ENCODE measurements at places on chromosomes 13 and 19.

- DNase-seq: no peak
Observed at GRCh38 chr13:75071395-75071794, 410.6 kb downstream of the TBC1D4 start.

GRCh38 chr13:66803808-66804456 lies 426.2 kb downstream of the PCDH9 start:
- no peak for DNase-seq

DNA sequence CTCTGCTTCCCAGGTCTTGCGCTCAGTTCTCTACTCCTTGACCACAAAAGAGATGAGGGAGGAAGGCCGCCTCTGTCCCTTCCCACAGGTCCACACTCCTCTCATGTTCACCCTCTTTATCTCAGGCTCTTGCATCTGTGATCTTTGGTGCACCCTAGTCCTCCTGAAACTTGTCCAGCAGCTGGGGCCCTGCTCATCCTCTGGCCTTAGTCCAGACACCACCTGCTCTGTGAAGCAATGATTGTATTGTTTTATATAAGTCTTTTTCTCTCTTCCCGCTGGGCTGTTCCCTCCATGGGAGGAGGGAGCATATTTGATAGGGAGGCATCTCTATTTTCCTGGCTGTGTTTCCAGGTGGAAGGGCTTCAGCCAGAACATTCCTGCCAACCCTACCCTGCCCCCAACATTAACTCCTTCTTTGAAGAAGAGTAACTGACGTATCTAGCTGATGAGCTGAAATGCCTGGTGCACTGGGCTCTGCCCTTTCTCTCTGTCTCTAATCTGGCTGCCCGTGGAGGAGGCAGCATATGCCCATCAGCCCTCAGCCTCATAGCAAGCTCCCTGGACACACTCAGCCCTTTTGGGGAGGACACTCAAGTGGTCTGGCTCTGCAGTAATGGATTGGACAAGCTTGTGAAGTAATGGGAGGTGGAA lies 38.2 kb upstream of the SIAH3 start:
- no peak for DNase-seq

DNA sequence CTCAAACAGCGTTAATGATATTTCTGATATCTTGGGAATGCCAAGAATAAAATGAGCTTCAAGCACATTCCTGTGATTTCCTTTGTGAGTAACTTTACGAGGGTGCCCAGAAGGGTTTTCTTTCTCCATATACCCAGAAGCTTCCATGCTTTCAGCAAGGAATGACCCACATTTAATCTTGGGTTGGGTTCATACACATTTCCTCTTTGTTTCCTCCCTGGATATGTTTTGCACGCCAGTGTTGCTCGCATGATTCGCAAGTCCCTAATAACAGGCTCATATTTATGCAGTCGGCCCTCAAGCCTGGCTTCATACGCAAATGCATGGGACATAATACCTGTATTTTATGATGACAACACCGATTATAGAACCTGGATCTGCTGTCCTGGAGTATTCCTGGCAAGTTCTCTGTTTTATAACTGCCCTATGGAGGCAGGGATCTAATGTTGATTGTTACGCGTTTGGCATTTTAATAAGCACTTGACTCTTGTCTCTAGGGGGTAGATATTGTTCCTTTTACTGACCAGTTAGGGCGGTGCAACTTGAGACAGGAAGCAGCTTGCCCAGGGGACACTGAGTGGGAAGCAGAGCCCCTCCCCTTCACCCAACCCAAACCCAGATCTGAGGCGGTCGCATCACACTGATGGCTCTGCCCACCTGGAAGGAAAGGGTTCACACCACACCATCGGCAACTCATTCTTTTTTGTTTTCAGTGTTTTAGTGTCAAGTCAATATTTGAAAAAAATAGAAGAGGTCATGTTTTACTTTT lies 220.4 kb upstream of the SOX1 start:
- no peak for DNase-seq

DNA sequence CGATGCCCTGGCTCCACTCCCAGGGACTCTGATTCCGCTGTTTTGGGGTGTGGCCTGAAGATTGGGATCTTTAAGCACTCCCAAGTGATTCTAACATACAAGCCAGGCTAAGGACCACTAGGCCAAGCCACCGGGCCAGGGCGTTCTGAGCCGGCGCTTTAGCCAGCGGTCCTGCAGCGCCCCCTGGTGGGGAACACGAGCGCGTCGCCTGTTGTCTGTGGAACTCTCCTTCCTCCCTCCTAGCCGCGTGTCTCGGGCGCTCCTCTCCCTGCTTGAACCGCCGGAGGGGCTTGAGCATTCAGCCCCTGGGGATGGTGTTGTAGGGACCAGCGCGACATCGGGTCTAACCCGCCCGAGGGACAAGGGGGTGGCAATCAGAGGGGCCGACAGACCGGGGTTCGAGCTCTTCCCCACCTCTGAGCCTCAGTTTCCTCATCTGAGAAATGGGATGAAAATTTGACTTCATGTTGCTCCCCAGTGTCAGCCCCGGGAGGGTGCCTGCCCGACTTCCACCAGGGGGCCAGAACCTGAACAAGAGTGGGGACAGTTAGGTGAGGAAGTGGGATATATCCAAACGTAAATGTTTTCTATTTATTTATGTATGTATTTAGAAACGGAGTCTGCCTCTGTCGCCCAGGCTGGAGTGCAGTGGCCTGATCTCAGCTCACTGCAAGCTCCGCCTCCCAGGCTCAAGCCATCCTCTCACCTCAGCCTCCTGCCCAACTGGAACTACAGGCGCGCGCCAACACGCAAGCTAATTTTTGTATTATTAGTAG lies 18.0 kb upstream of the PNMA8B start:
- DNase-seq: peak; percentile 87

- no peak for DNase-seq
Observed at GRCh38 chr13:34634448-34634847, 307.6 kb upstream of the NBEA start.

DNA sequence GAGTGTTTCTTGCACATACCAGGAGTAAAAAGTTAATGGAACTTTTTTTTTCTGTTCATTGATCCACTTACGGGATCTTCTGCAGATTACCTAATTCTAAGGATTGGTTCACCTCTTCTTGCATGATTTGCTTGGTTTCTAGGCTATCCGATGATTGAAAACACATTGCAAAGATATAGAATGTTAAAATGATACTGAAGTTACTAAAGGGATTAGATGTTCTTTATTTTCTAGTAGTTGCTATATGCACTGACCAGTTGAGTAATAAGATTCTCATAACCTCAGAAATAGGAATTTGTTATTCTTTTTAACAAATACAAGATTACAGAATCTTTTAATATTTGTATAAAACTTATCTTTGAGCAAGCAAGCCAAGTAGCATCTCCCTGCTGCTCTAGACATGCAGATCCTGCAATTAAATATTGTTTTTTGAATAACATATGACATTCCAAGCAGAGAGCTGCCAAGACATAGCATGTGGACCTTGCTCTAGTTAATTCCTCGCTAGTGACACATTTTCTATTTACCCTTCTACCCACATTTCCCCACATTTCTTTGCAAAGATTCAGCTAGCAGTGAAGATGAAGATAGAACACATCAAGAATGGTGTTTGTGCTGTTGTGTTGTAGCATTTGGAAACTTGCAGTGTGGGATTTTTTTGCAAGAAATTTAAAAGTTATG lies 51.7 kb upstream of the RNF113B start:
- no peak for DNase-seq

- DNase-seq: no peak
Observed at GRCh38 chr13:61215116-61215515, 200.5 kb downstream of the PCDH20 start.

- no peak for DNase-seq
Observed at GRCh38 chr19:18610245-18610555, 2.5 kb upstream of the TMEM59L start.

GRCh38 chr13:73825143-73825542 lies 309.1 kb downstream of the KLF12 start:
- no peak for DNase-seq

GRCh38 chr13:108227651-108228272 lies 9.6 kb downstream of the ABHD13 start:
- DNase-seq: no peak

DNA sequence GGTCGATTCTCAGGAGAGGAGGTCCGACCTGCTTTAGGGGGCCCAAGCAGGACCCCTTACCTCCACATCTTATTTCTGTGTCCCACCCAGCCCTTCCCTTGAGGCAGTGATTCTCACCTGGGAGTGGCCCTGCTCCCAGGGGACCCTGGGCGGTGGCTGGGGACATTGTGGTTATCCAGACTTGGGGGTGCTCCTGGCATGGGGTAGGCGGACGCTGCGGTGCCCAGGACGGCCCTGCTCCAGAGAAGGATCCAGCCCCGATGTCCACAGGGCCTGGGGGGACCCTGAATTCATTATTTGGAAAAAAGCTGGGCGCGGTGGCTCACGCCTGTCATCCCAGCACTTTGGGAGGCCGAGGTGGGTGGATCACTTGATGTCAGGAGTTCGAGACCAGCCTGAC lies 84.4 kb downstream of the GADD45B start:
- DNase-seq: no peak
